Cardiac septum (tissue), 1 donor: ENCODE measurements at places on chromosomes 12 and 14. TPM values are rescaled to one million over a fixed set of nuclear protein-coding genes. Genes with fewer than 3 reads are reported as not detected.

DNA sequence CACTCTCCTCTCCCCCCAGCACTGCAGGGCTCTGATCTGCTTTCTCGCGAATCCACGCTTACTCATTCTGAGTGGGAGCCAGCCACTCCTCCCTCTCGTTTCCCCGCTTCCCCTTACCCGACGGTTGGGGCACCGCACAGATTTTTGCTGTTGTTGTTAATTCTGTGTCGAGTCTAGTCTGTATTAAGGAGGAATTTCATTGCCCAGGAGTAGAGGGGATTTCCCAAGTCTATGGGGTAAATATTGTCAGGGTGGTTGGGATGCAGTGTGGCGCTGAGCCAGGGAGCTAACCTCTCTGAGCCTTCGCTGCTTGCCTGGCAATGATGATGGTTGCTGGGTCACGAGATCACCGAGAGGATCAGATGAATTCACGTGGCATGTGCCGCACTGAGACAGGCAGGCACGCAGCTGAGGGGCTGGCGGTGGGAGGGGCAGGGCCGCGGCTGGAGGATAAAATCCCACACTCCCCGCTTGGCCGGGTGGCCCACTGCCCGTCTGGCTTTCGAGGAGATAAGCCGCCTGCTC, 18.5 kb downstream of the NCOR2 start:
- DNase-seq, result no peak

DNA sequence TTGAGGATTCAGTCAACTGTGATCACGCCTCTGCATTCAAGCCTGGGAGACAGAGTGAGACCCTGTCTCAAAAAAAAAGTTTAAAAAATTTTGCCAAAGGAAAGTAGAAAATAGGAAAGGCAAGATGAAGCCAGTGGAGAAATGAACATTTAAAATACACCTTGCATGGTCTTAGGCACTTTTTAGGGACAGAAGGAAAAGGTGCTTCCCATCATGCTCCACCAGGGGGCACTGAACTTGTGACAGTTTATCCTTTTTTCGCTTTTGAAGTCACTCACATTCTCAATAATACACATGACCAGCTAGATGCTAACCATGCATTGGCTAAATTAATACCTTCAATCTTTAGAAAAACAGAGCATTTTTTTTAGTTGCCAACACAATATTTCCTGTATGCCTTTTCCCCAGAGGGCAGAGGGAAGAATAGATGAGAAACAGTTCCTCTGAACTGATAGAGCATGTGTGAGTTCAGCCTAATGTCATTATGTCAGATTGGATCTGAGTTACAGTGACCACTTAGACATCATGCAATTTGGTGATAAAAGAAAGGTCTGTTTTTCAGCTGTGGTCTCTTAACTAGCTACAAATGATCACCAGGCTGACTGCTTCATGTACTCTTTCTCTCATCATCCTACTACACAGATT, 221.8 kb upstream of the SSTR1 start:
- no peak for DNase-seq

DNA sequence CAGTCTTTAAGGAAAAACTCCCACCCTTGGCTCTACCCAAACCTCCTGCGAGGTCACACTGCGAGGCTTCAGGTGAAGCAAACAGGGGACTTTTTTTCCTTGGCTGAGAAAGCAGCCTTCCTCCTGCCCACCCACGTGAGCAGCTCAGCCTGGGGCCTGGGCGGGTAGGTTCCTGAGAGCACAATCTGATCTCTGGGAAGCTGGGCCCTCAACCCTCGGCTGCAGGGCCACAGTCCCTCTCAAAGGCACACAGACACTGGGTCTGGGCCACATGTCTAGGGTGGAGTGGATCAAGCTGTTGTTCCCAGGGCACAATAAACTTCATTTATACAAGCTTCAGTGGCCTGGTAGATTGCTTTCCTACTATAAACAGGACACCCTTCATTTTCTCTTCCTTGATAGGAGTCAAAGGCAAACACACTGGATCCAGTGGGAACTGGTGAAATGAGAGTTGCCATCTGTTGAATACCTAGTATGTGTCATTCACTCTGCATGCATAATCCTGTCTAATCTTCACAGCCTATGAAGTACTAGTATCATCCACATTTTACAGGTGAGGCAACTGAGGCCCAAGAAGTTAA, 41.3 kb upstream of the PNMA1 start:
- no peak for DNase-seq

DNA sequence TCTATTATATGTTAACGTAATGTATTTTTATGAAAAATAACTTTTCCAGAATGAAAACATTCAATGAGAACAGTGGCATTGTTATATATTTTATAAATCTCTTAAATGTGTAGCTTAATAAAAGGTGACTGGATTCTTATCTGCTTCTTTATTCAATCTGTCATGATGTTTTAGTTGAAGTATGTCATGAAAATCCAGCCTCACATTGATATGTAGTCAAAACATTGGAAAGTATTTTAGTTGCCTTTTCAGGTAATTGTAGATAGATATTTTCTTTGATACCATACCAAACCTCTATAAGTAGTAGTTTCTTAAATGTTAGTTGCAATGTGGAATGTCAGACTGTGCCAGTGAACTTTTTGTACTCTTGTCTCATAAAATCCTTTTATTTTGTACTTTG, 41.3 kb upstream of the MSRB3 start:
- no peak for DNase-seq

DNA sequence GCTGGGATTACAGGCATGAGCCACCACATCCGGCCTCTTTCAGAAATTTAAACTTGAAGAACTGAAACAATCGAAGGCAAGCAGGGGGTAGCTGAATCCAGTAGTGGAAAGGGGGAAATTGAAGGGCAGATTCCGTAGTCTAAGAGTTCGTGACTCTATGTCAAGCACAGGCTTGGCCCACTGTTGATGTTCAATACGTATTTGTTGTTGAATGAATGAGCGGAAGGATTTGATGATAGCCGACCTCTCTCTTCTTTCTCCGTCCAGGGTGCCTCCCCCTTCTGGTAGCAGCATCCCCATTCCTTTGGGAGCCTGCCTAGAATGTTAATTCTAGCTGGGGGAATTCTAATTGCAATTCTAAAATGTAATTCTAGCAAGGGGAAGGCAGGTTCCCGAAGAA, 59.8 kb upstream of the MED13L start:
- DNase-seq, result no peak

GRCh38 chr12:106327309-106327869, 24.9 kb downstream of the TCP11L2 start:
- no peak for DNase-seq

The HRK gene
- 0.59 TPM for total RNA-seq

The RNU7-1 gene
- total RNA-seq, result not detected

The CRIP1 gene
- 68.2 TPM for total RNA-seq
